ENCODE measurements at places on chromosomes 2 and 18. TPM values are rescaled to one million over a fixed set of nuclear protein-coding genes. Genes with fewer than 3 reads are reported as not detected.

DPYSL5 gene
- not detected for total RNA-seq

DLX1 gene
- total RNA-seq, result not detected

SLC14A1 gene
- total RNA-seq, result not detected

RAX gene
- not detected for total RNA-seq

SLC23A3 gene
- total RNA-seq, result 0.43 TPM

WDR33 gene
- 16.6 TPM for total RNA-seq

ADI1 gene
- 36.9 TPM for total RNA-seq

CYS1 gene
- total RNA-seq, result 8.4 TPM

METTL21A gene
- 11.6 TPM for total RNA-seq

TBR1 gene
- not detected for total RNA-seq

OR6B2 gene
- not detected for total RNA-seq

CCDC102B gene
- not detected for total RNA-seq

SLC40A1 gene
- total RNA-seq, result 1.4 TPM

LYG2 gene
- total RNA-seq, result not detected

CD8A gene
- total RNA-seq, result under 0.01 TPM

C2orf78 gene
- total RNA-seq, result not detected

RFTN2 gene
- not detected for total RNA-seq

MPP4 gene
- total RNA-seq, result not detected

UGT1A10 gene
- total RNA-seq, result not detected

ST8SIA5 gene
- not detected for total RNA-seq

ACVR1C gene
- total RNA-seq, result 0.72 TPM

CGREF1 gene
- not detected for total RNA-seq

CD8B2 gene
- not detected for total RNA-seq

ALKAL2 gene
- not detected for total RNA-seq

MYO3B gene
- total RNA-seq, result 0.85 TPM
